Lung microvascular endothelial cell (primary cell): ENCODE measurements at places on chromosomes 11 and 22.

- no peak for DNase-seq
Observed at GRCh38 chr11:92955860-92956259, 13.6 kb upstream of the MTNR1B start.

DNA sequence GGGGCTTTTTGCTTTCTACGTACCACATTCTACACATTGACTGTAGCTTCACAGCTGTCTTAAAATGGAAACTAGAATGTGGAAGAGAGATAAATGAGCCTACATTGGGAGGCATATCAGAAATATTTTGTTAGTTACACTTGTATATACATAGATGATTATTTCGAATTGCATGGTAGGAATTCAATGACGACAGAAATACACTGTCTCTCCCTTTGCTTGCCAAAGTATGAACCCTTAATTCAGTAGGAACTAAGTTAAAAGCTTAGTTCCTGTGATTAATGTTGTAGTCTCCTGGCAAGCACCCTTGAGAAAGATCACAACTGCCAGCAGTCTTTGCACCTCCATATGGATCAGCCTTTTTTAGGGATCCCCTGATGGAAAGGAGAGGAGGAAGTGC lies 10.1 kb downstream of the C11orf87 start:
- DNase-seq = no peak

GRCh38 chr11:69501891-69502860 lies 20.7 kb downstream of the LINC01488 start:
- DNase-seq = no peak

GRCh38 chr22:48104766-48105165 lies 1342.3 kb downstream of the TBC1D22A start:
- no peak for DNase-seq

GRCh38 chr11:76135491-76135890 lies 70.8 kb downstream of the WNT11 start:
- no peak for DNase-seq

- peak; percentile 92 for DNase-seq
Observed at GRCh38 chr22:37484480-37485394, 1.4 kb downstream of the MFNG start.

DNA sequence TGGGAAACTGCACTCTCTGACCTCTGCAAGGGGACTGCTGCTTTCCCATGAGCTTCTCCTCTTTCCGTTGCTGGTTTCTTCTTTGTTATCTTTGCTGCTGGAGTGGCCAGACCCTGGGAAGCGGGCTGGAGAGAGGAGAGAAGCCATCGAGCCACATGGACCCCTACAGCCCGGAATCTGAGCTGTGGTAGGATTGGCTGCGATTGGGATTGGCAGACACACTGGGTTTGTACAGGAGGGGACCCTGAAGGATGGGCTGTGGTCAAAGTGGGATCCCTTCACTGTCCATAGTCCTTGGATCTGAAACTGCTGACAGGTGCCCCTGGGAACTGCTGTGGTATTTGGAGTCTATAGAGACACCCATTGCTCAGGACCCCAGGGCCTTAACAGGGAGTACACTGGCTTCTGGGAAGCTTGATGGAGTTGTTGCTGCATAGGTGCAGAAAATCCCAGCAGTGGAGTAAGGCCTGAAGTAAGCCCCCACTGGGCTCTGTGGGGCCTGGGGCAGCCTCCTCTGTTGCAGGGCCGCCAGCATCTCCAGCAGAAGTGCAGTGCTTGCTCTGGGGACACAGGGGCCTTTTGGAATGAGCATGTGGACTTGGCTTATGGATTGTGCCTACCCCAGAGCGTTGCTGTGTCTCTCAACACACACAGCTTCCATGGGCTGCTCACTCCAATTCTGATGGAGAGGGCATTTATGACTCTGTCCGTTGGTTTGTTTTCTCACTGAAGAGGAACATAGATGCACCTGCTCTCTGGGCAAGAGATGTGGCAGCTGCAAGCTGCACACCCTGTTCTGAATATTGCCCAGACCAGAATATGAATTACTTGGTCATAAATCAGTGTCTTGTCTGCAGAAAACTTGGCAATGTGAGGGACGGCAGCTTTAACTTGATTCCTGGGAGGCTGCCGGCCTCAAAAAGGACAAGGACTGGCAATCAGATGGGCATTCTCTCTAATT lies 32.0 kb downstream of the BCR start:
- DNase-seq = no peak

GRCh38 chr22:44783581-44783980 lies 31.2 kb downstream of the ARHGAP8 start:
- DNase-seq = no peak

- DNase-seq = no peak
Observed at GRCh38 chr11:46149342-46149741, 28.1 kb upstream of the PHF21A start.

DNA sequence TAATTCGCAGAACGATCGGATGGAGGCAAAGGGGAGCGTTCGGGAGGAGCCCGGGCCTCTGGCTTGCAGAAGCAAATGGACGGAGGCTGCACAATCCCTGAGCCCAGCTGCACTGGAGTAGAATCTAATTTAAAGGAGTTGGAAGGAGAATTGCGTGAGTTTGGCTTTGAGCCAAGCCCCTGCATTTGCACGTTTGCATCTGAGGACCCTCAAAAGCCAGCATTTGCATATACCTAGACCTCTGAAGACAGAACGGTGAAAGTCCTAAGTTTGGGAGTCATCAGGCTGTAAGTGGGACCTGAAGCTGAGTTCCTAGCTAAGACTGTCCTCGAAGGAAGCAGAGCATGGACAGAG lies 15.6 kb downstream of the TP53AIP1 start:
- DNase-seq = no peak

- DNase-seq = no peak
Observed at GRCh38 chr11:31863170-31863832, 52.2 kb upstream of the PAX6 start.

- no peak for DNase-seq
Observed at GRCh38 chr11:115193914-115194801, 310.1 kb downstream of the CADM1 start.

DNA sequence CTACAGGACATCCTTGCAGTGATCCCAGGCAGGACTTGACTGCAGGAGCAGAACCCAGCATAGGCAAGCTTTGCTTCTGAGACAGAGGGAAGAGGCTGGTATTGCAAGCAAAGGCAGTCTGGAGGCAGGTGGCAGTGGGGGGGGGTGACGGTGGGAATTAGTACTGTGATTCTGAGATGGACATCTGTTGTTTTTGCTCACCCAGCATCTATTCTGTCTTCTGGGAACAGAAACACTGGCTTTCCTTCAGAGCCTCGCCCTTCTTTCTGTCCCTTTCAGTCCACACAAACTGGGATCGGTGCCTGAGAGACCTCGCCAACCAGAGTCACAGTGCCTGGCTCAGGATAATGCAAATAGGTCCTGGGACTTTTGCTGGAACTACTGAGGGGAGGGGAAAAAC lies 31.2 kb upstream of the RASL10A start:
- DNase-seq = no peak

GRCh38 chr22:44765571-44766285 lies 13.4 kb downstream of the ARHGAP8 start:
- DNase-seq = no peak

DNA sequence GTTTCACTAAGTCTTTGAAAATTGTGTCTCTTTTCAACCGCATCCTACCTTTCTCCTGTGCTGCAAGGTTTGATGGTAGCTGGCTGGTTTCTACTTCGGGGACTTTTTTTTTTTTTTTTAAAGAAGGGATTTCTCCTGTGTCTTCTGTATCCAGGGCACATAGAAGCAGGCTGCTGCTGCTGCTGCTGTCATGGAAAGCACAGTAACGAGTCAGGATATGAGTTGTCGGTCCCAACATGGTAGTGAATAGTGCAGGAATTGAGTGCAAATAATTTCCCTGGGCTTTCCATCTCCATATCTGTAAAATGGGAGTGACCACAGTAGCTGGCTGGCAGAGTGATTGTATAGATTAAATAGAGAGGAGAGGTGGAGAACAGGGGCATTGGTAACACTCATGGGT lies 118.3 kb upstream of the NAV2 start:
- peak; percentile 24 for DNase-seq

DNA sequence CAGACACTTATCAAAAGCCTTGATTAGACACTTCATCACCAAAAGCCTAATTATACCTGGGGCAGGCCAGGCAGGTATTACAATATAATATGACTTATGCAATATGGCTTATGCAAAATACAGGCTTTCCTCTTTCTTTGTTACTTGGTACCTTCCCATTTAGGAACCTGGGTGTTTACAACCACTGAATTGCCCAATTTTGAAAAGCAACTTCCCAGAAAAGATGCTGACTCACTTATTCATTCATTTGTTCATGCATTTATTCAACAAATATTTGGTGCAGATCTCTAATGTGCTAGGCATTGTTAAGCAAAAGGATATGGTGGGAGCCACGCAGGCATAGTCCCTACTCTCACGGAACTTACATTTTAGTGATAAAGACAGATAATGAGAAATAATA lies 13.6 kb upstream of the JAML start:
- DNase-seq = no peak

GRCh38 chr11:133338588-133338987 lies 193.7 kb downstream of the OPCML start:
- DNase-seq = no peak

DNA sequence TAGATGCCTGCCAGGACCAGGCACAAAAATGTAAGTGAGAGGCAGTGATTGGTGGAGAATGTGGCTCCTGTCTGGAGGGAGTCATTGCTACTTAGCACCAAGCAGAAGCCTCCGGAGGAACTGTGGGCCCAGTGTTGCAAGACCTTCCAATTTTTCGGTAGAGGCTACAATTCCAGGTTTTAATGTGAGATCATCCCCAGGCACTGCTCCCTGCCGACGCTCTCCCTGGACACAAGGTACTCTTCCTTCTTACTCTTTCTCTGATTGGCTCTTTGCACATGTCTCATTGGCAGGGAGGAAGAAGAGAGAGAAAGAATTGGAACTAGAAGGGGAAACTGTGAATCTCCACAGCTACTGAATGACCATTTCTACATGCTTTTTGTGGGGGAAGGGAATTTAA lies 53.7 kb upstream of the EP300 start:
- no peak for DNase-seq

- DNase-seq = no peak
Observed at GRCh38 chr11:116071241-116071640, 567.0 kb upstream of the CADM1 start.

DNA sequence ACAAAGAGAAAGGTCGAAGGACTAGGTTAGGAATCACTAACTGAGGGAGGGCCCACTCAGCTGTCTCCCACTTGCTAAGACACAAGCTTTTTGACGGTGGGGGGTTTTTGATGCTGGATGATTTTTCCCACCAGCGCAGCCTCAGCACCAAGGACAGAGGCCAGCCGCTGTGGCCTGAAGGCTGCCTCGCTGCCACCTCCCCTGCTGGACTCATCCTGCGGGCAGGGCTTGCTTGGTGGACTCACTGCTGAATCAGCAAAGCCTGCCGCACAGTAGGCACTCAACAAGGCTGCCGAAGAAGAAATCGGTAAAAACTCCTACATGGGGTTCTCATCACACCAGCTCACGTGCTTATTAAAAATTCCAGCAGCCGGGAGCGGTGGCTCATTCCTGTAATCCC lies 2.6 kb downstream of the ALG12 start:
- no peak for DNase-seq

DNA sequence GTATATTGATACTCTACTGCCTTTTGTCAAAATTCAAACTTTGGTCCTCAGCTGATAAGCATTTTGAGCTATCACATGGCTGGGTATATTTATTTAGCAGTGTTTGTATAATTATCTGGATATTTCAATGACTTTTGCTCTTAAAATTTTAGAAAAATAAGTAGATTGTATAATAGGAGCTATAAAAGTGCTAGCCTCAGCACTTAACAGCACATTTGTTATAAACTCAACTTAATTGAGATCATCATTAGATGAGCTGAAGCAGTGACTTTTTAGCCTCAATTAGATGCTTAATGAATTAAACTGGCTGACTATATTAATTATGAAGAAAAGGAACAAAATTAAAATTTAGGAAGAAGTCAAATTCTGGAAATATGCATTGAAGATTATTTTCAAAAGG lies 429.9 kb downstream of the DYNC2H1 start:
- no peak for DNase-seq

DNA sequence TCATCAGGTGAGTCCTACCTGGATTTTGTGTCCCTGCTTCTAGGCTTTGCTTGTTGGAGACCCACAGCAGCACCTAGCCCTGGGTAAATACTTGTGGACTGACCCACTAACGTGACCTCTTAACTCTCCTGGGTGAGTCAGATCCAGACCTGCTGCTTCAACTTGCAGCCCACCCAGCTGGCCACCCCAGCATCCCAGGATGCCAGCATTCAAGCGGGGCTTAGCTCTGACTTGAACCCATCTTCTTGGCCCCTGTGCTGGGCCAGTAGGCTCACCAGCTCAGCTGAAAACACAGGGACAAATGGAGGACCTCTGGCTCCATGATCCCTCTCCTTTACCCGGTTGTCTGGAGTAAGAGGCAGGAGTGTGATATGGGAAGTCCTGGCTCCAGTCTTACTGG lies 33.5 kb downstream of the PARVG start:
- no peak for DNase-seq

GRCh38 chr11:73493956-73494598 lies 103.8 kb downstream of the FAM168A start:
- DNase-seq = peak; percentile 55

DNA sequence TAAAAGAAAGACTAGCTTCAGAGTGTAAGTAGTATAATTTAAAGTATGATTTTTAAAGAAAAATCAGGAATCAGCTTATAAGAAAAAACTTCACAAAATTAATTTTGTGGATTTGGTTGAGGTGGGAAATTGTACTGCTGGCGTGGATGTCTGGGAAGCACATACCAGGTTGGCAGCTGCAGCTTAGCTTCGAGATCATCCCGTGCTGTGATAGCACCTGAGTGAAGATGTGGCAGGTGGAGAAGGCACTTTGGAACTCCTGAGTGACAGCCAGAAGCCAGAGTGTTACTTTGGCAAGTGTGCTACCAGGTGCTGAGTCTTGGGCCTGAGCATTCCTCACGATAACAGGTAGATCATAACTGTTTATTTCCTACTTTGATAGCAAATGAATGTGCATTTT lies 17.7 kb downstream of the ZC3H12C start:
- no peak for DNase-seq

DNA sequence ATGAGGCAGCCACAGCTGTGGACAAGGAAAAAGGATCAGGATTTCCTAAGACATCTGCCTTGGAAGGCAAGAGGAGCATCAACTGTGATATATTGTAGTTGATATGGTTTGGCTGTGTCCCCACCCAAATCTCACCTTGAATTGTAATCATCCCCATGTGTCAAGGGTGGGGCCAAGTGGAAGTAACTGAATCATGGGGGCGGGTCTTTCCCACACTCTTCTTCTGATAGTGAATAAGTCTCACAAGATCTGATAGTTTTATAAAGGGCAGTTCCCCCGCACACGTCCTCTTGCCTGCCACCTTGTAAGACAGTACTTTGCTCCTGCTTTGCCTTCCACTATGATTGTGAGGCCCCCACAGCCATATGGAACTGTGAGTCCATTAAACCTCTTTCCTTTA lies 10.2 kb downstream of the RIC8A start:
- DNase-seq = no peak
